ENCODE measurements at places on chromosomes 12 and 14. TPM values are rescaled to one million over a fixed set of nuclear protein-coding genes. Genes with fewer than 3 reads are reported as not detected.

DNA sequence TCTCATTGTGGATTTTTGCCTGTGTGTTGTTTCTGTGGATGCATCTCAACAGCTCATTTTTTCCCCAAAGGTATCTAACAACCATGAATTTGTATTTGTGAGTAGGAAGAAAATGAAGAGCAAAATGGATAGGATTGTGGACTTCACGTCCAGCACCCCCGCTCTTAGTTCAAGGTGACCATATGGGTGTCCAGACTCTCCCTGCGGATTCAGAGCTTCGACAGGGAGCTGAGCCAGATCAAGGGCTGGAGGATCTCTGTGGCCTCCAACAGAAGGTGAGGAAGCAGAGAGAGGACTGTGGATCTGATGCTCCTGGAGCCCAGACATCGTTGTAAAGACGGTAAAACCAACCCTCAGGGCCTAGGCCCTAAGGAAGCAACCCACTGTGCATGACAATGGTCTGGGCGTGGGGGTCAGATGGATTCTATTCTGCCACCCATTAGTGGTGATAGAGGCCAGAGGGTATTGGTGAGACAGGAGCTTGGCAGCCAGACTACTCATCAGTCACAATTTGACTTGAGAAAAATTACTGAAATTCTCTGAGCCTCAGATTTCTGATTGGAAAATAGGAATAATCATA is 659.7 kb upstream of the TMEM132C start:
- no peak overlapping the region for H3K4me3 ChIP-seq
- H3K27ac ChIP-seq, result no peak overlapping the region
- H3K36me3 ChIP-seq, result no peaks in the 10 kb centered on the region
- H3K27me3 ChIP-seq, result no peaks in the 10 kb centered on the region
- H3K4me1 ChIP-seq, result no peaks in the 10 kb centered on the region

GRCh38 chr12:52390739-52391617 is 5.5 kb upstream of the KRT84 start:
- DNase-seq, result no peak
- H3K4me1 ChIP-seq, result no peaks in the 10 kb centered on the region
- H3K36me3 ChIP-seq, result no peaks in the 10 kb centered on the region
- H3K27ac ChIP-seq, result no peak overlapping the region

- no peaks in the 10 kb centered on the region for H3K36me3 ChIP-seq
- no peak overlapping the region for H3K27ac ChIP-seq
- no peak overlapping the region for H3K4me3 ChIP-seq
- H3K4me1 ChIP-seq, result peaks cover 19% of the 10 kb centered on the region
These were observed 871.1 kb upstream of the MGAT4C start for GRCh38 chr12:87127272-87127671.

DNA sequence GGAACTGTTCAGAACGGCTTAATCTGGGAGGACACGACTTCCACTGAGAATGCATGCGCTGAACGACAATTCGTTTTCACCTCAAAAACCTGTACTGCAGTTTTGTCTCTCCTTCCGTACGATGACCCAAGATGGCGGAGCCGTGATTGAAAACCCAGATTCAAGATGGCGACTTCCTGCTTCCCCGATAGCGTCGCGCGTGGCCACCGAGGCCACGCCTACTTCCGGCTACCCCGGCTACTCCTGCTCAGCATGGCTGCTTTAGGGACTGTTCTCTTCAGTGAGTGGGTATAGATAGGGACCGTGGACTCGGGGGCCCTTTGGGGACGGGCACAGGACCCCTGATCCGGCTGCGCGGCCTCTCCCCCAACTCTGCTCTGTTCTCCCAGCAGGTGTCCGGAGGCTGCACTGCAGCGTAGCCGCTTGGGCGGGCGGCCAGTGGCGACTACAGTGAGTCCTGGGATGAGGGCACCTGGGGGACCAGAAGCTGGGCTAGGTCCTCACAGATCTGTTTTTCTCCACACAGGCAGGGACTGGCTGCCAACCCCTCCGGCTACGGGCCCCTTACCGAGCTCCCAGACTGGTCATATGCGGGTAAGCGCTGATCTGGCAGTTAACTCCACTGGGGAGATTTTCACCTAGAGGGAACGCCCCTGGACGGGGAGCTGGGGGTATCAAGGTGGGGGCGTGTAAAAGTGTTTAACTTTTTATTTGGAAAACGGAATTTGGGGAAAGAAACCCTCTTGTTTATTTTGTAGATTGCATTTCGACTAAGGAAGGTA is at the start of gene MRPL52:
MRPL52 (plus strand) TSS at position 227 of the 782 bp plus-strand sequence; CDS start at position 253, 26 bp downstream.
- no peaks in the 10 kb centered on the region for H3K36me3 ChIP-seq
- DNase-seq, result no peak
- peak within 1 kb of the TSS; percentile 60 for H3K27ac ChIP-seq
- no peaks in the 10 kb centered on the region for H3K27me3 ChIP-seq
- peaks cover 16% of the 10 kb centered on the region for H3K4me1 ChIP-seq

- H3K36me3 ChIP-seq, result peaks cover 4% of the 10 kb centered on the region
- H3K27me3 ChIP-seq, result no peaks in the 10 kb centered on the region
- H3K4me3 ChIP-seq, result no peak overlapping the region
- no peak for DNase-seq
- no peak overlapping the region for H3K27ac ChIP-seq
- peaks cover 3% of the 10 kb centered on the region for H3K4me1 ChIP-seq
These were observed 5.4 kb downstream of the SALL2 start for GRCh38 chr14:21520767-21521166.

GRCh38 chr12:30753233-30753632 is 1.5 kb downstream of the CAPRIN2 start:
- DNase-seq, result no peak
- no peak overlapping the region for H3K27ac ChIP-seq
- peak overlapping the region; percentile 83 for H3K4me3 ChIP-seq
- H3K36me3 ChIP-seq, result no peaks in the 10 kb centered on the region

DNA sequence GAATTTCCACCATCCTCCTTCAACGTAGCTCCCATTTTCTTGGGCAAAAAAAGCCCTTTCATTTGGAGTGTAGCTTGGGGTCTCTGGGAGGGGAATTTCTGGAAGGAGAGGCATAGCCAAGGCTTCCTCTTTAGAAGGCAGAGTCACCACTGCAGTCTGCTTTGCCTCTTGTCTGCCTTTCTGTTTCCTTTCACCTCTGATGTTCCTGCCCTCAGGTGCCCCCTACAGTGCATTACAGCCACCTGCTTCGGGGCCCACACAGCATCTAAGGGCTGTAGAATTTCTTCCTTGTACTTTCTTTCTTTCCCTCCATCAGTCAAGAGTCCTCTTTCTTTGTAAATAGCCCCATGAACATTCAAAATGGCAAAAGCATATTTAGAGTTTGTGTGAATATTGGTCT is 1313.9 kb downstream of the TMEM121 start:
- no peak overlapping the region for H3K4me3 ChIP-seq
- no peaks in the 10 kb centered on the region for H3K4me1 ChIP-seq
- no peaks in the 10 kb centered on the region for H3K36me3 ChIP-seq
- H3K27me3 ChIP-seq, result no peaks in the 10 kb centered on the region

GRCh38 chr12:14239935-14240872 is 125.3 kb upstream of the ATF7IP start:
- H3K27me3 ChIP-seq, result no peaks in the 10 kb centered on the region
- no peak for DNase-seq
- H3K36me3 ChIP-seq, result no peaks in the 10 kb centered on the region
- peak overlapping the region; percentile 17 for H3K27ac ChIP-seq
- H3K4me1 ChIP-seq, result no peaks in the 10 kb centered on the region
- H3K4me3 ChIP-seq, result peak overlapping the region; percentile 49

ATG14 gene
- total RNA-seq, result 26.0 TPM

CLEC1B gene
- not detected for total RNA-seq

KCNC2 gene
- total RNA-seq, result not detected

WSCD2 gene
- 3.3 TPM for total RNA-seq
